ENCODE measurements at places on chromosomes 5 and 9. TPM values are rescaled to one million over a fixed set of nuclear protein-coding genes. Genes with fewer than 3 reads are reported as not detected.

The ADAMTS19 gene
- not detected for total RNA-seq

The WWC1 gene
- 15.5 TPM for total RNA-seq

DNA sequence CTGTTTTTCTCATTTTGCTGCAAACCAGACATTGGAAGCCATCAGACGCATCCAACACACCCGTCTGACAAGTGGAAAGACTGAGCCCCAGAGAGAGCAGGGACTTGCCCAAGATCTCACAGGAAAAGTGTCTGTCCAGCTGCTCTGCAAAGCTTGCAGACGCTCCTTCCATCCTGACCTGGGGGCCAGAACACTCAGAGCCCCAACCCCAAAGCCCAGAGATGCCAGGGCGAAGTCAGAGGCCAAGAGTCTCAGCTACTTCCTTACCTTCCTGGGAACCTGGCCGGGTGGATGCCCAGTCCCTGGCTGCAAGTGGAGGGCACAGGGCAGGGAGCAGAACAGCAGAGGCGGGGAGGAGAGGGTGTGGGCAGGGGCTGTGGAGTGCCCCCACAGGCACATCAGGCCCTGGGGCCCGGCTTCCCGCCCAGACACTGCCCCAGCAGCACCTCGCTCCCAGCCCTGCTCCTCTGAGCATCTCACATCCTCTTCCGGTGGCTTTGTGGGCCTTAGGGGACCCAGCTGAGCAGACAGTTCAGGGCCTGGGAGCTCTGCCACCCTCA lies 9.7 kb upstream of the RALGDS start:
- DNase-seq = no peak
- H3K27me3 ChIP-seq = no peaks in the 10 kb centered on the region
- peaks cover 47% of the 10 kb centered on the region for H3K4me1 ChIP-seq

DNA sequence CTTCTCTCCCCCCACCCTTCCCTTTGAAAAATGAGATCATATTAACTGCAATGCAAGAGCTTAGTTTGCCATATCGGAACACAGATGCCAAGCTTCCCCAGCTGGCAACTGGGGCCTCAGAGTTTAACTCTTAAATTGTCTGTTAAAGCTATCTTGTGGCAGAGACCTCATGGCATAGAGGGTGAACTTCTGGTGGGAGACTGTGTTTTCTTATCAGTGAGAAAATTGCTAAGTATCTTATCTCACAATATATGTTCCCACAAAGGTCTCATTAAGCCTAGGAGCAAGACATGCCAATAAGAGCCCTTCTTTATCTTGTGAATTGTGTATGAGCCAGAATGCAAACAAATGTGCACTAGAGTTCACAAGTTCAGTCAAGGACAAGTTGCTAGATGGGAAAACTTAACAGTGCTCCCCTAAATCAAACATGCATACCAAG lies 12.3 kb downstream of the NFIB start:
- peaks cover 58% of the 10 kb centered on the region for H3K4me1 ChIP-seq
- H3K27me3 ChIP-seq = no peaks in the 10 kb centered on the region
- H3K27ac ChIP-seq = peak overlapping the region; percentile 62
- DNase-seq = no peak
- H3K36me3 ChIP-seq = no peaks in the 10 kb centered on the region

GRCh38 chr9:93951655-93952118 lies 3.5 kb downstream of the BARX1 start:
- no peak overlapping the region for H3K27ac ChIP-seq
- peaks cover 35% of the 10 kb centered on the region for H3K27me3 ChIP-seq
- DNase-seq = no peak
- H3K4me1 ChIP-seq = peaks cover 43% of the 10 kb centered on the region
- no peak overlapping the region for H3K4me3 ChIP-seq
